ENCODE measurements at places on chromosomes 13 and 19.

GRCh38 chr13:26342898-26343297 is 89.0 kb downstream of the CDK8 start:
- DNase-seq, result no peak

DNA sequence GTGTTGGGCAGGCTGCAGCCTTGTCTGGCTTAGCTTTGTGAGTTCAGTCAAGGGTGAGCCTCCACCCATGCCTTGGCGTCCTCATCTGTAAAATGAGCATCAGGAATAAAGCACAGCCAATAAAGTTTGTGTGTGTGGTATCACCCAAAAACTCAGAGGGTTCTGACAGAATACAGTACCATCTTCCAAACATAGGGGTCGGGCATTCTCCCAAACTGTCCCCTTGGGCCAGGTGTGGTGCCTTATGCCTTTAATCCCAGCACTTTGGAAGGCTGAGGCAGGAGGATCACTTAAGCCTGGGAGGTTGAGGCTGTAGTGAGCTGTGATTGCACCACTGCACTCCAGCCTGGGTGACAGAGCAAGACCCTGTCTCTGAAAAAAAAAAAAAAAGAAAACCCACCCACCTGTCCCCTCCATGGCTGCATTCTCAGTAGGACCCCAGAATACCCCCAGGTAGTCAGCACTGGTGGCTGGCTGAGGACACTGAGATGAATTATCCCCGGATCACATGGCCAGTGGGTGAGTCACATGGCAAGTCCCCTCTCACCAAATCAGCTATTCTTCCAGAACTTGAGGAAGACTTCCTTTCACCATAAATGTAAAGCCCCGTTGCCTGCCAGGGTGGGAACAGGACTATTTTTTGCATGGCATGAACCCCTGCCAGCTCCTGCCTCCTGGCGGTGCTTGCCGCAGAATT is 18.6 kb downstream of the POP4 start:
- DNase-seq, result no peak

DNA sequence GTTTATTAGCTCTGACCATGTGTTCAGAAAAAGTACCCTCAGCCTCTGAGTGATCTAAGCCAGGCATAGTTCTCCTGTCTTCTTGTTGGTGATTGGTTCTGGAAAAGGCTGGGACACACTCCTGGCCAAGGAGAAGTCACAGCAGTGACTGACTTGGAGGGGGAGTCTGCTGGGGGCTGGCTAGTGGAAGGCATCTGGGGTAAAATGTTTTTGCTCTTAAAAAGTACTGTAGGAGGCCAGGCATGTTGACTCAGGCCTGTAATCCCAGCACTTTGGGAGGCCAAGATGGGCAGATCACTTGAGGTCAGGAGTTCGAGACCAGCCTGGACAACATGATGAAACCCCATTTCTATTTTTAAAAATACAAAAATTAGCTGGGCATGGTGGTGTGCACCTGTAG is 21.7 kb downstream of the FAM187B start:
- no peak for DNase-seq

- DNase-seq, result no peak
Measured at GRCh38 chr19:56538761-56539263, at the start of gene ZFP28. TSS of gene ZFP28 (plus strand) at chr19:56538948. CDS start at chr19:56539019, 71 bp downstream.

All from stimulated activated CD8-positive, alpha-beta memory T cell treated with anti-CD3 and anti-CD28 coated beads, Interleukin-7, amount 100 ng/mL, for 48 hours (primary cell).